ENCODE measurements at places on chromosomes 7 and 10.

- no peak for DNase-seq
Measured at GRCh38 chr7:27554826-27555225, 107.9 kb downstream of the HIBADH start.

- no peak for DNase-seq
Measured at GRCh38 chr10:27747096-27747451, 1.5 kb upstream of the MKX start.

DNA sequence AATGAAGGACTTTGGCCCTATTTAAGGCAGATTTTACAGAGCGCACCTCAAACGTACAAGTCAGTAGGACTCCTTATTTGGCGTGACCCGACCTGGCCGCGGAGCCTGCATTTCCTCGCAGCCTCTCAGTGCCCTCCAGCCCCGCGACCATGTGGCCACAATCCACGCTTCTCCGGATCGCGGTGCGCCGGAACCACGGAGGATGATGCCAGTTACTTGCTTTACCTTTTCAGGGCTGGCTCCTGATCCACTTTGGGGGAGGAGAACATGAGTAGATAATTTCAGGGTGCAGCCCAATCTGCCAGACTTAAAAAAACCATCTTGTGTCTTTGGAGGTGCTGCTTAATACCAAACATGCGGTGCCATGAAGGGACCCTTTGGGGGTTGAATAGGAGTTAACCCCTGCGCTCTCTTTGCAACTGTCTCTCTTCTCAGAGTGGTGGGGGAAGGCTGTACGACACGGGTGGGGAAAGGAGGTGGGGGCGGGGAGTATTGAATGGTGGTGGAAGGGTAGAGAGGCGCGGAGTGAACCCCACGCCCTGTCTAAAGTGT is 1.5 kb downstream of the FRAT1 start:
- DNase-seq = no peak

- DNase-seq = no peak
Measured at GRCh38 chr10:24000271-24000813, 208.6 kb upstream of the KIAA1217 start.

DNA sequence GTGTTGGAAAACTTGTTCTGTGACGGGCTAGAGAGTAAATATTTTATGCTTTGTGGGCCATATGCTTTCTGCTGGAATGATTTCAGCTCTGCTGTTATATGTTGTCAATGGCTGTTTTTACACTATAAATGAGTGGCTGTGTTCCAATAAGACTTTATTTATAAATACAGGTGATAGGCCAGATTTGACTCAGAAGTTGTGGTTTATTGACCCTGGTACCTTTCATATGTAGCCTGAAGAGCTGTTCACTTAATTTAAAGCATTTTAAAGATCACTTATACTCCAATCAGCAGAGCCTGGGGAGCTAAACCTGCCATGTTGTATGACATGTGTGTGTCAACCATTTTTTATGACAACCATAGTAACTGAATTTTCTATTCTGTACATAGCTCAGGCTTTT is 9.1 kb upstream of the SSBP1 start:
- no peak for DNase-seq

- DNase-seq = no peak
Measured at GRCh38 chr7:69941077-69941651, 342.9 kb downstream of the AUTS2 start.

DNA sequence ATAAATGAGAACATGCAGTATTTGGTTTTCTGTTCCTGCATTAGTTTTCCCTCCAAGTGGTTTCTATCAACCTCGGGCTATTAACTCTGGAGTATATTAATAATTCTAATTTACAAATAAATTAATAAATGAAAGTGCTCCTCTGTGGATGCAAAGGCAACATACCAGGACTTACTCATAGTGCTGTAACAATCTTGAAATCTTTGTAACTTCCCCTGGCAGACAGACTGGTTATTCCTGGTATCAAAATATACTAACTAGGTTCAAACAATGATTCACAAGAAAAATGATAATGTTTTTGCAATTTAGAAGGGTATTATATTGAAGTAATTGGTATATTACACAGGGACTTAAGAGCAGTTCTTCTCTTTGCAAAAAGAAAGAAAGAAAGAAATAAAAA is 177.2 kb downstream of the FANK1 start:
- DNase-seq = peak; percentile 23

DNA sequence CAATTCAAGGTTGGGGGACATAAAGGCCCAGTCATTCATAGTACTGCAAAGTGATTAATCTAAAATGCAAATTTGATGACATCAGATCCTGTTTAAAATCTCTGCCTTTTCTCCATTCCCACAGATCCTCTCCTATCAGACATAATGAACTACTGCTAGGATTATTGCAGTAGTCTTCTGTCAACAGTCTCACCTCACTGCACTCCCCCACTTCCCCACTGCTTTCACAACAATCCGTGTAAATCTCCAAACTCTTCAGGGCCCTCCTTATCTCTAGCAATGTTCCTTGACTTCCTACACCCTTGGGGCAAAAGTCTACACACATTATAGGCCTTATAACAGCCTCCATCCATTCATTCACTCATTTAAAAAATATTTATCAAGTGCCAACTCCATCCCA is 112.4 kb downstream of the KBTBD2 start:
- DNase-seq = no peak

- DNase-seq = no peak
Measured at GRCh38 chr10:100043344-100043743, 33.6 kb upstream of the DNMBP start.

GRCh38 chr7:51619880-51620279 is 303.3 kb upstream of the COBL start:
- DNase-seq = no peak

DNA sequence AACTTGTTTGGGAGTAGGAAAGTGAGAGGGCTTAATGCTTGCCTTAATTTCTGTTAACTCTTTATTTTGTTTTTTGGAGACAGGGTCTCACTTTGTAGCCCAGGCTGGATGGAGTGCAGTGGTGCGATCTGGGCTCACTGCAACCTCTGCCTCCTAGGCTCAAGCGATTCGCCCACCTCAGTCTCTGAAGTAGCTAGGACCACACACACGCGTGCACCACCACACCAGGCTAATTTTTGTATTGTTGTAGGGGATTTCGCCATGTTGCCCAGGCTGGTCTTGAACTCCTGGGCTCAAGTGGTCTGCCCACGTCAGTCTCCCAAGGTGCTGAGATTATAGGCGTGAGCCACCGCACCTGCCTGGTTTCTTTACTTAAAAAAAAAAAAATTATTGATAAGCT is 1.9 kb downstream of the PPP2R2D start:
- no peak for DNase-seq

DNA sequence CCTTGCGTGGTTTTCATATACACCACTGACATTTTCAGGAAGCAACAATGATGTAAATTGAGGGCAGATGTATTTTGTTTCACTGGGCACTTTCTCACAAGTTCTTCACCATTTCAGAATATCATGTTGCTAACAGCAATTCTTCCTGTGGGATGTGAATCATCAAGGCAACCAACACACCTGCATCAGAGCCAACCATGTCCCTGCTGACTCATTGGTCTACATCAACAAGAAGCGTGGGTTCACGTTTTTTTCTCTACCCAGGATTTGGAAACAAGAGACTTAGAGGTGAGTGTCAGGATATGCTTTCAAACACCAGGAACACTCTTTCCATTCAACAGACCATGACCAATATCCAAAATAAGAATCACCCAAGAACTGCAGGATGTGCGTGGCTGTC is 203.9 kb downstream of the TEX36 start:
- no peak for DNase-seq

GRCh38 chr10:96565774-96566173 is 21.0 kb downstream of the TM9SF3 start:
- peak; percentile 58 for DNase-seq

DNA sequence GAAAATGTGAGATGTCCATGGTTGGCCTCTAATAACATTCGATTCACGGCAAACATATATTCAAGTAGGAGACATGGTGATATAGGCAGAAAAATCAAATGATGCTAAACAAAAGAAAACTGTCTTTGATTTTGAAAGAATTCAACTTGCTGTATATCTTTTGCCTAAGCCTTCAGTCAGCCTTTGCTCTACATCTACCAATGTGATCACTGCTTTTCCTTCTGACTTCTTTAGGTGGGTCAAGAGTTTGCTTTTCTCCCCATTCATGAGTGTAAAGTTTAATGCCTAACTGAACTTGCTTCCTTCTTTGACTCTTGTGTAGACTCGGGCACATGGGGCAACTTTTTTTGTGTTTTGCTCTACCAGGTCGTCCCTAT is 417 bp upstream of the HIF1AN start:
- no peak for DNase-seq

- no peak for DNase-seq
Measured at GRCh38 chr7:31873816-31874597, 187.0 kb downstream of the PPP1R17 start.

DNA sequence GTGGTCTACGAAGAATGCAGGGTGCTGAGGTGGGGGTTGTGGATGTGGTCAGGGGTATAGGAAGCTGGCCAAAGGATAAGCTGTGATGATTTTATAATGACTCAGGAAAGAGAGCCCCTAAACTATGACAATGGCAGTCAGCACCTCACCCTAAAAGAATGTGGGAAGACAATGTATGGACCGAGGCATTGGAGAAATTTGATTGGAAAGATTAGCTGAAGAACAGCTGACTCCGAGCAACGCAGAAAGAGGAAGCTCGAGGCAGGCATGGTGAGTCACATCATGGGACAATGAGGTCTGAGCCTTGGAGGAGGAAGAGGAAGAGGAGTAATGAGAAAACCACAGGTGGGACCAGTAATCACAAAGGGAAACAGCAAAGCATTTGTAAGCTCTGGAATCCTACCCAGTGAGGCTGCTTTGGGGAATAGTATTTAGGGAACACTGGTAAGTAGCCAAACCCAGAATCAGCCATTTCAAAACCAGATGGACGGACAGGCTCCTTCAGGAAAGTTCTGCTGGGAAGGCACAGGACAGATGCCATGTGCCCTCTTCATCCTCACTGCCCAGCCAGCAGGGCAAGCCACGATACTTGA is 295.4 kb downstream of the PRPF18 start:
- DNase-seq = peak; percentile 73

DNA sequence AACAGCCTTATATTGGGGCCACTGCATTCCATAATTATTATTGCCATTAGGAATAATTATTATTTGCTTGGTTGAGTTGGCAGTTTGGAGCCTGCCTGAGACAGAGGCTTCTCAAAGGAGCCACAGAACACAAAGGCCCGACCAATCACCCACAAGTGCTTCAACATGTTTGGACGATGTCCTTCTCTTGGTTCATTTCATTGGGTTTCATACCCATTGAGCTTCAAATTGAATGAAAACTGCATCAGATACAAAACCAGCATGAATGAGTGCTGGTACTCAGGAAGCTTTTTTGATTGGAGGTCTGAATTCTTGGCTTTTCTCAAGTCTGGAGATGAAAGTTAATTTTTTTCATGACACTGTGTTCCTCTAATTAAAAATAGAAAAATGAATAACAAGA is 168.3 kb downstream of the CREB5 start:
- DNase-seq = no peak

GRCh38 chr7:121638286-121638685 is 234.7 kb upstream of the PTPRZ1 start:
- no peak for DNase-seq

GRCh38 chr10:119675483-119676170 is 24.4 kb downstream of the BAG3 start:
- DNase-seq = no peak

GRCh38 chr7:7237201-7237977 is 55.0 kb downstream of the C1GALT1 start:
- DNase-seq = no peak

DNA sequence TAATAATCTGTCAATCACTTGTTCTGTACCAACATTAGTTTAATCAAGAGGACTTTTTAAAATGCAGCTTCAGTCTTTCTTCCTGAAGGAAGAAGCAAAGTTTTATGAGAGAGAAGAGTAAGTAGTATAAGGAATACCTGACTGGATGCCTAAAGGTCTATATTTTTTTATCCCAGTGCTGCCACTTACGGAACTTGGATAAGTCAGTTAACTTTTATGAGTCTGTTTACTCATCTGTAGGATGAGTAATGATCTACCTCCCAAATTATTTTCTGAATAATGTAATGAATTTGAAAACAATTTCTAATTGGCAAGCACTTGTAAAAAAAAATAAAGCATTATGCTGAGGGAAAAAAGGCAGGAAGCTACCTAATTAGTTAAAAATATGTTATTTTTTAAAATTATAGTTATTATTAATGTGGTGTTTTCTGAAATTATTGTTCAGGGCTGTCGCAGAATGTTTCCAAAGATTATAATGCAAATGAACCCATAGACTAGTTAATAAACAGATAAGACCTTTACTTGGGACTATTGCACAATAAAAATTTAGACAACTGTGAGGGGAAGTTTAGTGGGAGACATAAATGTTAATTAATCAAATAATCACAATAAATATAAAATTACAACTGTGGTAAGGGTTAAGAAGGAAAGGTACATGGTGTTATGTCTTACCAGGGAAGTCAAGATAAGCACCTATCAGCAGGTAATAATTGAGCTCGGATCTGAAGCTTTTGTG is 24.6 kb downstream of the SLK start:
- no peak for DNase-seq

DNA sequence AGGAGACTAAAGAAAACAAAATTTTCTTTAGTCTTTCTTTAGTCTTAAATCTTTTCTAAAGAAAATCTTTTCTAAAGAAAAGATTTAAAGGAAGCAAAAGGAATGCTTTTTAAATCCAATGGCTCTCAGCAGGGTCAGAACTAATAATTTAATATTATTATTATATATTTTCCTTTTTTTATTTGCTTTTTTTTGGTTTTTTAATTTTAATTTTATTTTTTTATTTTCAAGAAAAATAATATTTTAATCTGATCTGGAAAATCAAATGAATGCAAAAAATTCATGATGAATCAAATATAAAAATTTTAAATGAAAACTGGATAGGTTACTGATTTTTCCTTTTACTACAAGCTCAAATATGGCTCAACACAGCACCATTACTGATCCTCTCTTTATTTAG is 70.7 kb upstream of the HECW1 start:
- no peak for DNase-seq

GRCh38 chr7:103993551-103993950 is 4.1 kb upstream of the RELN start:
- peak; percentile 7 for DNase-seq

DNA sequence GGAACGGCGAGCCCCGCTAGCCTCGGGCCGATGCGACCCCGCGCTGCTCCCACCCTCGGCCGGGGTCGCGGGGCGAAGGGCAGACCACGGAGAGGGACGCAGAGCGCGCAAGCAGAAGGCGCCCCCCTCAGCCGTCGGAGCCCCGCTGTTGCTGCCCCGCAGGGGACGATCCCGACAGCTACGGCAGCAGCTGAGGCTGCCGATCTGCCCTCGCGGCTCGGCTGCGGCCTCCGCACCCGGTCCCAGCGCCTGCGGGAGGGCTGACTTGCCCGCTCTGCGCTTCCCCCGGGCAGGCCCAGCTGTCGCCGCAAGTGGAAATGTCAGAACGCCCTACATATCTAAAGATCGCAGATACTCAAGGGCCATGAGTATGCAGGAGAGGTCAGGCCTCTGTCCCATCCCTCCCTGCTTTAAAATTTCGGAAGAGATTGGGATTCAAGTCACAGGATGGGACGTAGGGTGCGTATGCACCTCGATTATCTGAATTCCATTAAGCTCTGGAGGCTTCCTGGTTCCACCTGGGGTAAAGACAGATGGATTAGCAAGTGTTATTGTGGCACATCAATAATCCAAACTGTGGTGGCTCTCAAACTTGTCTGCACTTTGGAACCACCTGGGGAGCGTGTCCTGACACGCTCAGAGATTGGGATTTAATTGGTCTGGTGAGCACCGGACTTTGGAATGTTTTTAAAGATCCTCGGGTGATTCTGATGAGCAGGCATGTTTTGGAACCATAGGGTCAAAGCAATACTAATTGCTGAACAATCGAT is at the start of gene CRPPA:
CRPPA (minus strand) TSS at position 206 of the 770 bp plus-strand sequence. CDS start 216 bp downstream, outside the sequence.
- DNase-seq = peak; percentile 63

Data from GM03348 (cell line).